Effector CD4-positive, alpha-beta T cell (primary cell): ENCODE measurements at places on chromosomes 2 and 18.
A peak's percentile ranks its signal among the peaks of the same experiment; 100 is the strongest.

DNA sequence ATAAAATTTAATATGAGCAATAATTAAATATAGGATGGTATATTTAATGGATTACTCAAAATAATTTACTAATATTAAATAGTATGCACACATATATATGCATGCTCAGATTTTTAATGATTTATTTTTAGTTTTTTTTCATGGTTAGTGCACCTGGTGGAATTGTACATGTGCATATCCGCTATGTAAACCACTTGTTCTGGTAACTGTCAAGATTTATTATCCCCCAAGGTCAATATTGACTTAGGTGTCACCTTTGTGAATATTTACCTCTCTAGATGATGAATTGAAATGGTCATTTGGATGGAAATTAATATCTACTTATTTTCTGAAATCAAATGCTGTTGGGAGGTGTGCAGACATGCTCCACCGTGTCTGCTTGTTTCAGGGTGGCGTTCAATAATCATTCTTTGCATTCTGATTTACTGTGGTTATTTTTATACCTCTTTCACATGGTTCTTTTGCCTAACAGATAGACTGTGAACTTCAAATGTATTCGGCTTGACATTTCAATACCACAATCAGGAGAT is 14.7 kb downstream of the CNTNAP5 start:
- DNase-seq = no peak

DNA sequence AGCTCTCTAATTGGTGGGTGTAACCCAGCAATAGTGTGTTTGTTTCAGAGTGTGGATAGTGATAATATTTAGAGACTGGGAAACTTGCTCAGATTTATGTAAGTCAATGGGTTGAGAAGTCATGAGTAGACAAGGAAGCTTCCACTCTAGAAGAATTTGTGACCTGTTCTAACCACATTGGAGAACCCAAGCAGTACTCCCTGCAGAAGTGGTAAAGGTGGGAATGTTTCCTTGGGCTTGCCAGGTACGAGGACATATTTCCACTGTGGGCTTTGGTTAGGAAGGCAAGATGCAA is 350.4 kb downstream of the THSD7B start:
- DNase-seq = no peak

DNA sequence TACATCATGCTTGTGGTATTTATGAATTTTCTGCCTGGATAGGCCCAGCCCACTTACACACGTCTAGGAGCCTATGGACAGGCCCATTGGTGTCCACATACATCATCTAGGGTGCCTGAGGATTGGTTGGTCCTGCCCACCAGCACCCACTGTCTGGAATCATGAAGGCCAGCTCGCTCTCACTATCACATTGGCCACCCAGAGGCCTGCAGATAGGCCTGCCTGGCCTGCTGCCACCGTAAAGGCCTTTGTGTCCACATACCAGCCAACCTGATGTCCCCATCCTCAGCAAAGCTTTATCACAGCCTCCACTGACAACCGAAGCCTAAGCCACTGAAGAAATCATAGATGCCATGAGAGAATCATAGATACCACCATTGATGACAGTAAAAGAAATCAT is 40.2 kb downstream of the METTL21A start:
- DNase-seq = no peak

GRCh38 chr2:169080250-169081069 is 11.1 kb downstream of the DHRS9 start:
- no peak for DNase-seq

GRCh38 chr2:33528441-33528950 is 52.0 kb downstream of the RASGRP3 start:
- no peak for DNase-seq

DNA sequence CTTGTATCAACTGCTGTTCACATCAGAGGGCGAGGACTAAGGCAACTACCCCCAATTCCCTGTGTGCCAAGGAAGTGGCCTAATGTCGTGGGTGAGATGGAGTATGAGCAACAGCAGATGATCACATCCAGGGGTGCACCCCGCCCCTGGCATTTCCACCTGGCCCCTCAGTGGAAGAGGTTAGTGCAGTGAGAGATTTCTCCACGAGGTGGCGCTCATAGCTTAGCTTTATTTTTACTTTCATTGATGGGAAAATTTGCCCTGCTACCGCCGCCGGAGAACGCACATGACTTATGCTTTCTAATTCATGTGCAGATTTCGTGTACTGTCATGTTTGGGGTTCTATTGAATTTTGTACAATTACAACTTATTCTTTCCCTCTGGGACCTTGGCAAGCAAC is 470.6 kb upstream of the MEX3C start:
- DNase-seq = peak; percentile 5

DNA sequence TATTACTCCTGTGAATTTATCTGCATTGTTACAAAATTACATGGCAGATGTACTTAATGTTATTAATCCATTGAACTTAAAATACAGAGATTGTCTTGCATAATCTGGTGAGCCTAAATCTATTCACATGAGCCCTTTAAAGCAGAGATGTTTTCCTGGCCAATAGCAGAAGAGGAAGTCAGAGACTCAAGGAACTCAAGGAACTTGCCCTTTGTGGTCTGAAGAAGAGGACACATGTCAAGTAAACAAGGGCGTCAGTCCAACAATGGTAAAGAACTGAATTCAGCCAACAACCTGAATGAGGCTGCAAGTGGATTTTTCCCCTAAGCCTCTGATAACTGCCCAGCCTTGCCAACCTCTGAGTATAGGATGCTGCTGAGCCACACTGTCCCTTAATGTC is 356.3 kb upstream of the PKDCC start:
- no peak for DNase-seq

- DNase-seq = no peak
Observed at GRCh38 chr2:180618570-180618969, 361.8 kb upstream of the UBE2E3 start.

GRCh38 chr2:137928547-137929518 is 35.4 kb upstream of the HNMT start:
- no peak for DNase-seq

DNA sequence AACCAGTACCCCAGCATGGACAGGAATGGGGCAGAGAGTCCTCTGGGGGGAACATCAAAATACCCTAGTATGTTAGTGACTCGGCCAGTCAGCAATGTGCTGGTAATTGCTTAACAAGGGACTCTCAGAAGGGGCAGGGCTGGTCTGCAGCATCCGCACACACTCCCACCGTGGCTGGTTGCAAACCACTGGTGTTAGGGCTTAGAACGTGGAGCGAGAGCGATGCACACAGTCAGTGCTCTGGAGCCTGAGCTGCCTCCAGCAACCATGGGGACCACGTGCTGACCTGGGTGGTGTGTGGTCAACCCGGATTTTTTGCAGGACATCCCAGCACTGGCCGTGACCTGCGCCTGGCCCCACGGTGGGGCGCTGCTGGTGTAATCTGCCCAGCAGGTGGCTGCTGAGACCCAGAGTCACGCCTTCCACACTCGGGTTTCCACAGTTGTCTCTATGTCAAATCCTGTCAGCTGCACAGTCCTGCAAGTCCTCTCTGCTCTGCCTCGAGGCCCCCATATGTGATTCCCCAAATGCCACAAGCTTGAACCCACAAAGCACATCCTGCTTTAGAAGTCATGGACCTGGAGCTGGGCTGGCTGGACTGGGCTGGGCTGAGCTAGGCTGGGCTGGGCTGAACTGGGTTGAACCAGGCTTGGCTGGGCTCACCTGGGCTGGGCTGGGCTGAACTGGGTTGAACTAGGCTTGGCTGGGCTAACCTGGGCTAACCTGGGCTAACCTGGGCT is 50.6 kb upstream of the GPC1 start:
- DNase-seq = no peak

- DNase-seq = no peak
Observed at GRCh38 chr2:24274809-24275208, 85.5 kb downstream of the ITSN2 start.

- DNase-seq = no peak
Observed at GRCh38 chr2:197148401-197148800, 162.2 kb downstream of the ANKRD44 start.

DNA sequence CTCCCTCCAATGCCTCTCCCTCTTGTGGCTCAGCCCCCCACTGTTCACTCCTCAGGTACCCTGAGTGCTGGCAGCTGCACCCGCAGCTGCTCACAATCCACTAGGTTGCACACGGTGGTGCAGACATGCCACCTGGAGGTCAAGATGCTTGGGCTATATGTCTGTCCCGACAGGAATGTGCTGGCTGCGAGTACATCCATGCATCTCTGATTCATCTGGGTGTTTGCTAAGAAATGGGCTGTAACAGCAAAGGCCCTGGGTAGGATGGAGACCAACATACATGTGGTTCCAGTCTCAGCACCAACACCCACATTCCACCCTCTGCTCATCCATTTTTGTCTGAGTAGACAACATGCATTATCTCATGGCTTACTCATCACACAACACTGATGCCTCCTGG is 31.3 kb downstream of the ANKMY1 start:
- DNase-seq = no peak

DNA sequence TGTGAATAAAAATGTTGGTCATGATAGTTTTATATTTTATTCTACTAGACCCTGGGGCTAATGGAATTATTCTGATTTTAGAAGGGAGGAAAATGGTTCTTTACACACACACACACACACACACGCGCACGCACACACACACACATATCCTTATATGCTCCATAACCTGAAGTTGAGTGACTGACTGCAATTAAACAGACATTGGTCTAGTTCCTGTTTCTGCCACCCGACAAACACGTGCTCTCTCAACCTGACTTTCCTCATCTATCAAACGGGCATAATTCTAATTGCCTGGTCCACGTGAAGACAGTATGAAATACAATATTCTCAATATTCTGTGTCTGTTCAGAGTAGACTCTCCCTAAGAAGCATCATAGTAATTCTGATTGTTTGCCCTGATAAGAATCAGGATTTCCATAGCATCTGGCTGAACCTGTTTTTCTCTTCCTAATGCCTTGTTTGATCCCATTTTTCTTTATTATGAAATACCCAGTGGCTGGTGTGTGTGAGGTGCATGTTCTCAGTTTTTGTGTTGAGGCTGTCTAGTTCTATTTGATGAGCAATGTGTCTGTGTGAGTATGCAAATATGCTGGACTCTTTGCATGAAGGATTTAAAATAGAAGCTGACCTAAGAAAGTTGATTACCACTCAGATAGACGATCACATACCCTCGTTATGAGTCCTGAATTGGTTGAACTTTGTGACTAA is 51.0 kb downstream of the SETBP1 start:
- no peak for DNase-seq

- no peak for DNase-seq
Observed at GRCh38 chr2:205020673-205021072, 475.4 kb downstream of the PARD3B start.
